ENCODE measurements at places on chromosomes 1 and 21.

- DNase-seq: no peak
Measured at GRCh38 chr1:42886046-42886739, 39.8 kb downstream of the ZNF691 start.

GRCh38 chr1:53737648-53738204 is 1.2 kb downstream of the GLIS1 start:
- DNase-seq: no peak

DNA sequence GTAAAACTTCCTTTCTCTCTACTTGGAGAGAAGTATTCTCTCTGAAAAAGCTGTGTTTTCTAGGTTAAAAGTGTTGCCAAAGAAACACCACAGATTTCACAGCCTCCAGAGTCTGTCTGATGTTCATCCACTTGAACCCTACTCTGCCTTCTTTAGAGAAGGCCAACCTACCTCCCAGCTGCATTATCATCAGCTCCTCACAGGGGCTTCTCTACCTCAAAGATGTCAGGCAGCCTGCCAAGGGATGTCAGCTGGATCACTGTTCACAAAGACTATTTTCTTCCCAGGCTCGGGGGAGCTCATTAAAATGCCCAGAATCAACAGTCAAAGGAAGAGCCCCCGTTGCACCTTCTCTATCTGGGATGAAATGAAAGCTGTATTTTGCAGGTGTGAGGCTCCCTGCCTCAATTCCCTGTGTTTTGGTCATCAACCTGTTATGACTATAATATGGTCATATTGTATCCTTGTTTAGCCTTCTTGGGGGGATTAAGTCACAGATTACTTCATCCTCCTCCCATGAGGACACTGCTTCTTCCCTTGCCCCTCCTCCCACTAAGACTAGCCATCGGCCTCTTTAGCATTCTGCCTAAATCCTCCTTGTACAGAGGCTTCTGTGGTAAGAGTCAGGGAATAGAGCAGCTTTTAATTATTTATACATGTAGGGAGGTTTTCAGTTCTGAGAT is 25.7 kb downstream of the ANGPTL7 start:
- no peak for DNase-seq

DNA sequence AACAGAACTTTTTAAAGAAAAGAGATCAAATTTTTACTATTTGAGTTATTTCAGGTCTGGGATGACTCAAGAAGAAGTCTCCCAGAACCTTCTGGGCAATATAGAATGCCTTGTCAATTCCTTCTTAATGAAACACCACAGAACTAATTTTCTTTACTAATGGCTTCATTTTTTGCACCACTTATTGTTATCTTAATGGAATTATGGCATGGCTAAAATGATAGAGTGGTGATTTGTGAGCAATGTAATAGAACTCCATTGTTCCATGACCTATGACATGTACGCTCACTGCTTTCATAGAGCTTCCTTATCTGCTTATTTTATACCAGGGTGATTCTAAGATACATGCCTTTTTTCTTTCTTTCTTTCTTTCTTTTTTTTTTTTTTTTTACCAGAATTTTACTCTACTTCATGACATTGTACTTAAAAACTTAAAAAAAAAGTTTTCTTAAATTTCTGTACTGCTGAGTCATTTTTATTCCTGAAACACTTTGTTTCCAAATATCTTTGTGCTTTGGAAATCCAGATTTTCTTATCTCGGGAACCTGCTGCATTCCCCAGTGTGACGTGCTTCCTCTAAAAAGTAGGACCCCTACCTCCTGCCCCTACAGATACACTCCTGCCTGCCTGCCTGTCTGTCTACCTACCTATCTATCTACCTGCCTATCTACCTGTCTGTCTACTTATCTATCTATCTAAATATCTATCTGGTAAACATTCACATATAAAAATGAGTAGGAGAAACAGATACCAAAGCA is 284.9 kb downstream of the PBX1 start:
- DNase-seq: no peak

GRCh38 chr1:234199476-234200127 is 173.7 kb upstream of the COA6 start:
- no peak for DNase-seq

DNA sequence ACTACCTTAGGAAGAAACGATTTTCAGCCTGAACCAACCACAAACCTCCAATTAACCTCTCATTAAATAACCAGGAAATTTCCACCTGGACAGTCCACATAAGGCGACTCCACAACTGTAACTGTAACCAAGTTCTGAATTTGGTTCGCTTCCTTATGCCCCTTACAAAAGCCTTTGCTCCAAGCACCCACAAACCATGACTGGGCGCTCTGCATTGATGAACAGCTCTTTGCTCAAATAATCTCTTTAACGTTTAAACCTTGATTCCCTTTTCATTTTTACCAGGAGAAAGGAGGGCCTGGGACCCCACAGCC is 38.2 kb upstream of the ZNF124 start:
- DNase-seq: no peak

GRCh38 chr1:206464456-206464964 is 5.8 kb upstream of the IKBKE start:
- DNase-seq: no peak

DNA sequence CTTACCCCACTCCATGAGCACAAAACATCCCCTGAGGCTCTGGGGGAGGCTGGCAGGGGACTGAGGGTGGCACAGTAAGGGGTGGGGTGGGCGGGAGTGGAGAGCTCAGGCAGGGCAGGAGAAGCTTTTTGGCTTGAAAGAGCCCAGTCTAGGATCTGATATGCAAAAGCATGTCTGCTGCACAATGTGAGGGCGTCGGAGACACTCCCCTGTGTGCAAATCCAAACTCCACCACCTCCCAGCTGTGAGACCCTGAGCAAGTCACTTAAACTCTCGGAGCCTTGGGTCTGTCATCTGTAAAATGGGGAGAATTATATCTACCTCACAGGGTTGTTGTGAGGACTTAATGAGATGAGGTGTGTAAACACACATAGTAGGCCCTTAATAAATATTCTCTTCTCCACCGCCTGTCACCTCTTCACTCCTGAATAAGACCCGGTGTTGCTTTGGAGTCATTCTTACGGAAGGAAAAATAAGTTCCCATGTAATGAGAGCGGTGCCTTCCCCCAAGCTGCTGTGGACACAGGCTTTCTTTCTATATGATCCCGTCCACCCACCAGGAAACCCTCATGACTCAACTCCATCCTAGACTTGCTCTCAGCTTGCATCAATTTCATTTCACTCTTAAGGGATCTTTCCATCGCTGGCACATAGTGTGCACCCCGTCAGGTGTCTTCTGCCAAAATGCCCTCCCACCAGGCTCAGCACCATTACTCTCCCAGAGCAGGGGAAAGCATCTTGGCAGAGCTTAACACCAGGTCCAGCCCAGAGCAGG is 12.5 kb downstream of the KCNN3 start:
- no peak for DNase-seq

DNA sequence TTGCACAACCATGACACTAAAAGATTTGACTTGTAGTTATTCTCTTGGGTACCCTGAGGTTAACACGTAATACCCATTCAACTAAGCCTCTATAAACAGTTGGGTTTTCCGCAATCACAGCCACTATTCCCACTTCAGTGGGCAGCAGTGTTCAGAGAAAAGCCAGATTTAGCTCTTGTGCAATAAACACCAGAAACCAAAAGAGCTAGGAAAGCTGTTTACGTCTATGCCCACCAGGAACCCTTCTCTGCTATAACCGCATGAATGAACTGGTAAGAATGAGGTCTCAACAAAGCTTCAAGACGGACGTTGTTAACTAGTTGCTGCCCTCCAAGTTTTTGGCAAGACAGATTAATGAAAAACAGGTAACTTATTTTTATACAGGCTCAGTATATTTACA is 101.3 kb downstream of the SLC45A1 start:
- no peak for DNase-seq

DNA sequence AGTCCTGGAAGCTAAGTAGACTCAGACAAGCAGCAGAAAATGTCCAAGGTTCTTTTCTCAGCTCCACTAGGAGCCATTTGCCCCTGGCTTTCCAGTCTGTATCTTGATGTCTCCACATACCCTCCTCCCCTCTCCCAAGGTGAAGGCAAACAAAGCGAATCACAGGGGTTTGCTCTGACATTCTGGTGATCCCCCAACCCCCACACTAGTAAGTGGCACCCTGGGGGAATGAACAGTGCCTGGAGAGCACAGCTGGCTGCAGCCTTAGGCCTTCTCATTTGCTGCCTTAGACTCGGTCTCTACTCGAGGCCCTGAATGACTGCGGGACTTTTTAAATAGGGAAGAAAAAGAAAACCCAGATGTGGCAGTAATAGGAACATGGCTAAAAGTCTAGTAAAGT is 15.3 kb downstream of the ERI3 start:
- no peak for DNase-seq

DNA sequence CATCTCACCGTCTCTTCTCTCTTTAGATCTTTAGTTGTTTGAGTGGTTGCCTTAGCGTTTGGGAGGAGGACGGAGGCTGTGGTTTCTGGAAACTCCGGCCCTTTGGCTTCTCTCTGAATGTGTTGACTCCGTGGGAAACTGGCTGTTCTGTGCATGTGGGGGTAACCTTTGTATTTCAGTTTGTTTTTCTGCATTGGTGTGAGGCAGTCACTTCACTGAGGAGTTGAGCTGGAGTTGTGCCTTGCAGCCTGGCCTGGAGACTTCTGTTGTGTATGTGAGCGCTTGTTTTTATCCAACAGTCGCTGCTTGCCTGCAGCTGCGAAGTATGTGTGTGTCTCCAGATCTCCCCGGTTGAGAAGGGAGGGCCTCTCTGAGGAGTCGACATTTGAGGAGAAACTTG is 33.6 kb downstream of the CLDN14 start:
- DNase-seq: no peak

DNA sequence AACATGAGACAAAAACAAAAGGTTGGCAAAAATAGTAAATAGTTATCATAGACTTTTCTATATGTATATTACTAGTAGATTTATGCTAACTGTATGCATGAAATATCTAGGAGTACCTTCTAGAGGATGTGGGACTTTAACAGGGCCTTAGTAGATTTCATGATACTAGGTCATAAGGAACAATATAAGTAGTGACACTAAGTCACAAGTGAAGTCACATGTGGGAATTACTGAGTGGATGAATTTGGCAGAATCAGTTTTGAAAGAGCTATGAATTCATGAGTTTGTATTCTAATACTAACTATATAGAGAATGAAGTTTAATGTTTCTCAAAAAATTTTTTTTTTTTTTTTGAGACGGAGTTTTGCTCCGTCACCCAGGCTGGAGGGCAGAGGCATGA is 53.1 kb upstream of the GPR25 start:
- no peak for DNase-seq

- DNase-seq: peak; percentile 69
Measured at GRCh38 chr1:229479660-229480399, 28.3 kb downstream of the NUP133 start.

- peak; percentile 86 for DNase-seq
Measured at GRCh38 chr1:52636721-52637695, 4.0 kb downstream of the SHISAL2A start.

GRCh38 chr1:116461723-116462122 is 88.7 kb downstream of the ATP1A1 start:
- no peak for DNase-seq

- no peak for DNase-seq
Measured at GRCh38 chr21:31283025-31283424, 61.0 kb downstream of the TIAM1 start.

- DNase-seq: no peak
Measured at GRCh38 chr21:29413683-29414082, 115.0 kb downstream of the BACH1 start.
